WERI-Rb-1 (cell line): ENCODE measurements at places on chromosomes 1 and 21.

GRCh38 chr1:234924450-234925355 is 203.9 kb downstream of the TOMM20 start:
- no peak for DNase-seq

DNA sequence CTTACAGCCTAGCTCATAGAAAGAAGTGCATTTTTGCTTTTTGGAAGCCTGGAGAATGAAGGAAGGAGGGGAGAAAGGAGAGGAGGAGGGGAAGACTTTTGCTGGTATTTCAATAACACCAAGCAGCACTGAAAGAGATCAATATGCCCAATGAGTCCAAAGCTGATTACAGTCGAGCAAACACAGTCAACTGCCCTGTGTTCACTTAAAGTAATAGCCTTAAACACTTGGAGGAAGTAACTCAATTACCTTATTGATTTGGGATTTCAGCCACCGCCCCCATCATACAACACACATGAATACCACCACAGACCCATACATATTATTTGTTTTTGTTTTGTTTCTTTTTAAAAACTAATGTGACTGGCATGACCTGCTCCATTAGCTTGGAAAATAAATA is 23.3 kb upstream of the RXRG start:
- DNase-seq = peak; percentile 60

DNA sequence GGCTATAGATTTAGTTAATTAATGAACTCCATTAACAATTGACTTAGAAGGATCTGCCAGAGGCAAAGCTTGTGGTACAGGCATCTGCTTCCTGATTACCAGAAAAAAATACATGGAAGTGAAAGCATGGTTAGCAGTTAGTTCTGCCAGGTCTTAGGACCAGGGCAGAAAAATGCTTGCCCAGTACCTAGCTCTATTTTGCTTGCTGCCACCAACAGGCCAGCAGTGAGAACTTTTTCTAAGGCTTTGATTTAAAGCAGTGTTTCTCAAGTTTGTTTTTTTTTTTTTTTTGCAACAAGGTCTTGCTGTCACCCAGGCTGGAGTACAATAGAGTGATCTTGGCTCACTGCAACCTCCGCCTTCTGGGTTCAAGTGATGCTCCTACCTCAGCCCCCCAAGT is 16.4 kb upstream of the MTF1 start:
- no peak for DNase-seq

DNA sequence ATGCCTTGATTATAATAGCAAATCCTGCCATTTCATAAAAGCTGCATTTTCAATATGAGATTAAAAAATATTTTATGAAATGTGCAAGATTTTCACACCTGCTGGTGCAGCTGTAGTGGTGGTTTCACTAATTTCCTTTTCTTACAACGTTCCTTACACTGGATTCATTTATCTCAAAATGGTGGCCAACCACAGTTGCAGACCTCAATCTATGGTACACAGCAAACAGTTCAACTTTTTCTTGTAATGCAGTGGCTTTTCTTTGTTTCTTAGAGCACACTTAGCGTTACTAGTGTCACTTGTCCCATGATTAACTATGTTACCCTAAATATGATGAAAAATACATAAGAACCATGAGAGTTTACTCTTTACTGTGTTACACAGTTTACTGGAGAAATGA is 32.7 kb downstream of the FCER1A start:
- no peak for DNase-seq

DNA sequence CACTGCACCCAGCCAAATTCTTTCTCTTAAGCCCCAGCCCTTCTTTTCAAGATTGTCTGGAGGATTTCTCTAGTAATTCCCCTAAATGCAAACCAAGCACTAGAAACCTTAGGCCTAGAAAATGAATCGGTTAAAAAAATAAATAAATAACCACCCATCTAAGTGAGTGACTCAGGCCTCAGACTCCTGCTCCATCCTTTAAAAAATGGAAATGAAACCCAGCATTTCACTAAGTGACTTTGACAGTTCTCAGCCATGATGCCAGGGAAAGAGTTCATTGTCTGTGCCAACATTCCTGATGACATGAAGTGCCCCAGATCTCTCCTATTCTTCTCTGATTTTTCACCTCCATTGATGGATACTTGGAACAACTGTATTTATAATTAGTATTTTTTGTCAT is 415.2 kb upstream of the DAB1 start:
- DNase-seq = no peak

GRCh38 chr1:10909697-10910680 is 102.5 kb upstream of the TARDBP start:
- DNase-seq = peak; percentile 83

DNA sequence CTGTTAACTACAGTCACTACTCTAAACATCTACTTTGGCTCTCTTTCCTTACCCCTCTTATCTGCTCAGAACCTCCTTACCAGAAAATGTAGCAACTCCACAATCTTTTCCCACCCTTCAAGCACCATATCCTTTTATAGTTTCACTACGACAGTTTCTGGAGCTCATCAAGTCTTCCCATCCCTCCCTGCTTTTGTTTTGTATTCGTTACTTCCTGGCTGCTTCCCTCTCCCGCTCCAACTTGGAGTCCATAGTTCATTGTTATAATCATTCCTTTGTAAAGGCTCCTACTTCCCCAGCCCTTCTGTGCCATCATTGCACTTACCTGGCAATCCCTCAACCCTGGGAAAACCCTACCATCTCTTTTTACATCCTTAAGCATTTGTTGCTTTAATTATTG is 18.0 kb downstream of the MPZL1 start:
- no peak for DNase-seq

GRCh38 chr1:145710291-145711027 is 3.3 kb upstream of the PDZK1 start:
- DNase-seq = no peak

- no peak for DNase-seq
These were observed 288.0 kb downstream of the BACH1 start for GRCh38 chr21:29586696-29587095.

- DNase-seq = no peak
These were observed 598.6 kb downstream of the AMY1C start for GRCh38 chr1:104348277-104348676.

GRCh38 chr21:38938769-38939168 is 133.0 kb downstream of the ETS2 start:
- no peak for DNase-seq

DNA sequence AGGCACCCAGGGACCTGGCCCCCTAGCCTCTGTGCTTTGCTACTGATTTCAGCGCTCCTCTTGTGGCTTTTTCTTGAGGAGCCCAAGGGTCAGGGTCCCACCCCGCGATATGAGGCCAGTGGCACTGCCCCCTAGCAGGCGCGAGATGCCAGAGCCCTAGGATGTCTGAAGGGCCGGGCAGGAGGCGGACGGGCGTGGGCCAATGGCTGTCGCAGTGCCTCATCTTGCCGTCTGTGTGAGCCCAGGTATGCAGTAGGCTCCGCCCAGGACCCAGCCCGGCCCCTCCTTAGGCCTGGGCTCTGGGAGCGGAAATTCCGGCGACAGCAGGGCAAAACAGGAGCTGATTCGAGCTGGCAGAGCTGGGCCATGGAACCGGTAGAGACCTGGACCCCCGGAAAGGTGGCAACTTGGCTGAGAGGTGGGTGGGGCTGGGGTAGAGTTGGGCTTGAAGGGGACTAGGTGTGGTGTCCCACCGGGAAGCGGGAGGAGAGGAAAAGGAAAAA is at the start of gene CNKSR1:
TSS of gene CNKSR1 (plus strand) at position 310 of the 503 bp plus-strand sequence. CDS start at position 367, 57 bp downstream.
- no peak for DNase-seq

DNA sequence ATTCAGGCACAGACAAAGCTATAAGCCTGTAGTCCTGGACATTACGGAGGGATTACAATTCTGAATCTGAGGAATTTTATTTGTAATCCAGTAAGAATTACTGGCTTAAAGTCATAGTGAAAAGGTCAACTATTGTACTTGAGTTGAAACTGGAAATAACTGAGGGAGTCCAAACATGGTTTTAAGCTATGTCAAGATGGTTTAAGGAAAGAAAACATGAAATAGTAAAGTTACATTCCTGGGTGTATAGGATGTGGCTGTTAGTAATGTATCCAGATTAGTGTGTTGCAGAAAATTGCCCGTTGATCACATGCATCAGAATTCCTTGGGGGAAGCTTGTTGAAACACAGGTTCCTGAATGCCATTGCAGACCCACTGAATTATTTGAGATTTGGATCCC is 124.8 kb upstream of the GORAB start:
- no peak for DNase-seq

DNA sequence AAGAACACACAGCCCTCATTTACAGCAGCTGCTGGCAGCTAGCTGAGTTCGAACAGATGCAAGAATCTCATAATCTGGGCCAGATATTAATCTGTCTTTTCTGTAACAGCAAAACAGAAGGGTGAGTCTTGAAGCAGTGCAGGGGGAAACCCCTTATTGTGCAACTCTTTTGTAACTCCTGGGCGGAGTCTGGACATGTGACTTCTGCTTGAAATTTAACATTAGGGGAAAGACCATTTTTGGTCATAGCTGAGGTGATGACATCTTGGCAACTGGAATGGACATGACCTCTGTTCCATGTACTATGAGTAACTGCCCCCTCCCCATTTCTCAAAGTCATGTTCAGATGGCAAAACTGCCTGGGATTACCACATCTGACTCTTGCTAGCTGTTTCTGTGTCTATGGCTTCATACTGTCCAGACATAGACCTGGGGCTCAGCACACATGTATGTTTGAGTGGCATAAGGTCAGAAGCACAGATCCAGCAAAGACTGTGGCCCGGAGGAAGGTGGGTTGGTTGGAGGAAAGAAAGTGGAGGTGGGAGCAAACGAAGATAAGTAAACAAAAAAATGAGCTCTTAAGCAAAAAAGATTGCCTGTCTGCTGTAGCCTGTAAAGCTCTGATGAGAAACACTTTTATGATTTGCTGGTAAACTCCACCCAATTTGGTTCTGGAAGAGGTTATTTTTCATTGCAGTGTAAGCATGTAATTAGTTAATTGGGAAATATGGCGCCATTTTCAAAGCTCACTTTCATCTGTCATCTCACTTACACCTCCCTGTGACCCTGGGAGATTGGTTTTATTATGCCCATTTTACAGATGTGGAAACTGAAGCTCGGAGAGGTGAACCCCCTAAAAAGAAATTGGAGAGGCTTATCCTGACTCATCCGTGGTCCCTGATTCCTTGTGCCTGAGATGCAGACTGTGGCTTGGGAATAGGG is 26.1 kb downstream of the ETS2 start:
- no peak for DNase-seq

DNA sequence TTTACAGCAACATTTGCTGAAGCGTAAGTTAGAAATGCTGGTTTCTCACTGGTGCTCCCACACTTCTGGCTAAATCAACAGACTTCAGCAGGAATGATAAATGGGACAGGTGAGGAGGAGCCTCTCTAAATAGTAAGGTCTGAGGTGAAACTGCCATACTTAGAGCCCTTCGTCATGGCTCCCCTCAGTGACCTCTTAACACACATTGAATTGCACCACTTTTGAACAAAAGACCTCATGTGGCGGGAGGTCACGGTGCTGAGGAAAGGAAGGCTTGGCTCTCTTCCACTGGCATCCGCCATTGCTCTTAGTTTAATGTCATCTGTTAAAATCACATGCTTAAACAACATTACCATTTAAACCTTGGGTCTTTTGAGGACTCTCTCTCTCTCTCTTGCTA is 3.4 kb downstream of the MAP3K7CL start:
- no peak for DNase-seq

DNA sequence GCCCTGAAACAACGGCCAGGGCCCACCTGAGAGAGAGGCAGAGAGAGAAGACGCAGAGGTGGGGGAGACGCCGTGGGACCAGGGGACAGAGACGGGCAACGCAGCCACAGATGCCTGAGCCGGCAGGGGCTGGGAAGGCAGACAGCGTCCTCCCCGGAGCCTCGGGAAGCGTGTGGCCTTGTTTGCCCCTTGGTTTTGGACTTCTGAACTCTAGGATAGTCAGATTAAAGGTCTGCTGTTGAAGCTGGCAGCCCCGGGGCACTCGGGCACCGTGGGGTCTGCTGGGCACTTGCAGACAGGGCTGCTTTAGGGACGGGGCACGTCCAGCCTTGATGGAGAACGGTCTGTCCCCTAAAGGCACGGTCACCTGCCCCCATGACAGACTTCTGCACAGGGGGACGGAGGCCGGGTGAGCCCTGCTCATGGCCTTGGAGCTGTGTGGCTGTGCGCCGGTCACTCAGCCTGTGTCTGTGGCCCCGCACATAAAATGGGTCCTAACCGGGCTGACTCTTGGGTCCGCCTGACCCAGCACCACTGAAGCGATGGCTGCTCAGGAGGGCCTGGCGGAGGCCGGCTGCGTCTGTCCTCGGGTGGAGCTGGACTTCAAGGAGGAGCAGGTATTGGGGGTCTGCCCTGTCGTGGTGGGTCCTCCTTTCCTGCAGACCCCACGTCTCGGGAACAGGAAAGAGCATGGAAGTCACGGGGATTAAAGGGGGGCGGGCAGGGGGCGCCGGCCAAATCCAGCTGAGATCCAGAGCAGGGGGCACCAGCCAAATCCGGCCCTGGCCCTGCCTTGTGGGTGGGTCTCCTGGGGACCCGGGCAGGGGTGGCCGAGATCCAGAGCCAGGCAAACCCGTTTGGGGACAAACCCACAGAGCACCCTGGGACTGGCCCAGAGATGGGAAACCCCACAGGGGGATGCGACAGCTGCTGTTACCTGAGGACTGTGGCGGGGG is 9.6 kb upstream of the RNF223 start:
- DNase-seq = no peak

DNA sequence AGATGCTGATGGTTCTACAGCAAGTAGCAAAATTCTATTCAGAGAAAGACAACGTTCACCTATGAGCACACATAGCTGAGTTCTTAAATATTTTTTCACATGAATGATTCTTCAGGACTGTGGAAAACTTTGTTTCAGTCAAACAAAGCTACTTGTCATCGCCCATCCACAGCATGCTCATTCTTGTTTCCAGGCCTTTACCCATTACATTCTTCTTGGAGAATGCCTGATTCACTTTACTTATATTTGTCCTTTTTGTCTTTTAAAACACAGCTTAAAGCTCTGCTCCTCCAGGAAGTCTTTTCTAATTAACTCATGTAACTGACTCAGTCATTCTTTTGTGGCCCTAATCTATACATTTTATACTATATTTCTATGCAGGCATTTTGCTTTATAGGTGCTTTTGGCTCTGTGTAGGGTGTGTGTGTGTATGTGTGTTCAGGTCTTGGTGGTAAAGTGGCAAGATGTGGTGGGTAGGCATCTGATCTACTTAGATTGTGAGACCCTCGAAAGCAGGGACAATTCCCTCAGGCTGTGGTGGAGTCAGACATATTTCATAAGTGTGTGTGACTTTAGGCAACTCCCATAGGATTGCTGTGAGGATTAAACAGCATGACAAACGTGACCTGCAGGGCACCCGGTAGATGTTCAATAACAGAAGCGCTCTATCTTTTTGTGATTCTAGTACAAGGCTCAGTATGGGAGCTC is 11.8 kb upstream of the MARK1 start:
- no peak for DNase-seq

GRCh38 chr1:209875515-209875914 is 47.7 kb downstream of the UTP25 start:
- peak; percentile 41 for DNase-seq

DNA sequence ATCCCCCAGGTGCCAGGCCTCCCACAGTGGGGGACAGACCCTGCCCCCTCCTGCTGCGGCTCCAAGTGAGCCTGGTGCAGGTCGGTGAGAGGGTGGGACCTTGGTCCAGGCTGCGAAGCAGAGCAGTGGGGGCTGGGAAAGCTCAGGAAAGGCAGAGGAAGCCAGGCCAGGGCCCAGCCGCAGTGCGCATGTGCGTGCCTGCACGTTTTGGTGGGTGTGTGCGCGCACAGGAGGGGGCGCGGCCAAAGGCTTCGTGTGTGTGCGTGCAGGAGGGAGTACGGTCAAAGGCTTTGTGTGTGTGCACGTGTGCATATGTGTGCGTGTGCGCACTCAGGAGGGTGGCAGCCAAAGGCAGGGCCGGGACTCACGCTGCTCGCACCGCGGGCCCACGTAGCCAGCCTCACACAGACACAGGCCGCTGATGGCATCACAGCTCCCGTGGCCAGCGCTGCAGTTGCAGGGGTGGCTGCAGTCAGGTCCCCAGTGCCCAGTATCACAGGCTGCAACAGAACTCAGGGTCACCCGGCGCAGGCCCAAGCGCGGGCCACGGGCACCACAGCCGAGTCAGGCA is 45.9 kb downstream of the ARHGEF16 start:
- DNase-seq = no peak
